Stimulated activated CD8-positive, alpha-beta memory T cell treated with anti-CD3 and anti-CD28 coated beads, Interleukin-12 subunit alpha, Interleukin-12 subunit beta, amount 100 ng/mL, for 1 hour (primary cell): ENCODE measurements at places on chromosomes 11 and 22.
A peak's percentile ranks its signal among the peaks of the same experiment; 100 is the strongest.

DNA sequence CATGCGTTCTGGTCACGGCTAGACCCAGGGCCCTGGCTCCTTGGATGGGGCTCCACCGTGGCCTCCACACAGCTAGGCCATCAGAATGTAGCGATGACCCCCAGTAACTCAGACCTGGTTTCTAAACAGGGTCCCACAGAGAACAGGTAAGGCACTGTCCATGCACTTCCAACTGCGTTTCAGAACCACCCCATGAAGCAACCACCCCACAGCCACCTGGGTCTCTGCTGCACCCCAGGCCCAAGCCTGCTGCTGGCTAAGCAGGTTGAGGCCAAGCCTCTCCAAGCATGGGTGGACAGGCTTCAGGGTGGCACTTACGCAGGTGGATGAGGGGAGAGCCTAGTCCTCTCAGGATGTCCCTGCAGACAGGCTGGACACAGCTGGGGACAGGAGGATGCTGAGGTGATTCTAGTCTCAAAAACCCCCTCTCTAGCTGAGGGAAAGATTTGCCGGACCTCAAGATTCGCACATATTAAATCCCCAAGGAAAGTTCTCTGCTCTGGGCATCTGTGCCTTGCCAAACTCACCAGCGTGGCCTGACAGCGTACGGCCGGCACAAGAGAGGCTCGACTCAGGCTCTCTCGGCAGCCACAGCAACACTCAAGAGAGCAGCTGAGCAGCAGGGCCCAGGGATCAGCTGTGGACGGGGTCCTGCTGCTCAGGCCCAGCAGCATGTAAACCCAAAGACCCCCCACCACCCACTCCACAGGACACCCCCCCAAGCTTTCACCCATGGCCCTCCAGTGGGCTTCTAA, 141.6 kb downstream of the CRYBB2 start:
- no peak for DNase-seq

DNA sequence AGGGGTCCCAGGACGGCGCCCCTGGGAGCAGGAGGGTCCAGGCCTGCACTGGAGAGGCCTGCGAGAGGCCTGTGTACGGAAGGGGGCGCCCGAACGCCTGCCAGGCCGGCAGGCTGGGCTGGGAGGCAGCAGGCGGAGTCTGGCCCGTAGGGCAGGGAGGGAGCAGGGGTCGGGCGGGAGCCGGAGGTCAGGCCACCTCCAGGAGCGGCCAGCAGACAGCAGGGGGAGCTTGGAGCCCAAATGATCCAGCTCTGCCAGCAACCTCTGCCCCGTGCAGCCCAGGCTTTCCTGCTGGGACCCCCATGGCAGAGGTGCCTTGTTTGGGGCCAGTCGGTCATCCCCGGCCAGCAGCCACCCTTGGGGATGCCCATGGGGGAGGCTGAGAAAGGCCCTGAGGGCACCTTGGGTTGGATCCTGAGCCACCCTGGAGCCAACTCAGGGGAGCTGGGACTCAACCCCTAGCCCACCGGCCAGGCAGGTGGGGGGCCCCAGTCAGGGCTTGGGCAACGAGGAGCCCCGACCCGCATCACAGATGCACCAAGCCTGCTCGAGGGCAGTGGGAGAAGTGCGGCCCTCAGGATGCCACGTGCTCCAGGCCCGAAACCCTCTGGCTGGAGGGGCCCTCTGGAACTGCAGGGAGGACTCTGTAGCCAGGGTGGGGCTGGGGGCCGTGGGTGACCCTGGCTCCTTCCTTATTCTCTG, 9.6 kb upstream of the SYT8 start:
- DNase-seq: no peak

- no peak for DNase-seq
Observed at GRCh38 chr11:1623716-1624115, 1.8 kb upstream of the KRTAP5-4 start.

- no peak for DNase-seq
Observed at GRCh38 chr11:72308226-72309073, 64.5 kb upstream of the PHOX2A start.

GRCh38 chr11:47259232-47259977, 1.6 kb downstream of the NR1H3 start:
- DNase-seq: no peak

DNA sequence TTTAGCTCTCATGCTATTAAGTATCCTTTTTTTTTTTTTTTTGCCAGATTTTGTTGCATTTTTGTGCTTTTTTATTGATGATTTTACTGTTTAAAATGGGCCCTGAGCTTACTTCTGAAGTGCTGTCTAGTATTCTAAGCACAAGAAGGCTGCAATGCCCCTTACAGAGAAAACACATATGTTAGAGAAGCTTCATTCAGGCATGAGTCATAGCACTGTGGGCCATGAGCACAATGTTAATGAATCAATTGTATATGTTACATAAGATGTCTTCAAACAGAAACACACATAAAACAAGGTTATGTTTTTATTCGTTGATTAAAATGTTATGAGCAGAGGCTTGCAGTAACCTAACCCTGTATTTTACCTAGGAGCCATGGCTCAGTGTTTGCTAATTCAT, 117.8 kb upstream of the C11orf87 start:
- no peak for DNase-seq

- no peak for DNase-seq
Observed at GRCh38 chr11:83639995-83640758, 354.0 kb upstream of the CCDC90B start.

DNA sequence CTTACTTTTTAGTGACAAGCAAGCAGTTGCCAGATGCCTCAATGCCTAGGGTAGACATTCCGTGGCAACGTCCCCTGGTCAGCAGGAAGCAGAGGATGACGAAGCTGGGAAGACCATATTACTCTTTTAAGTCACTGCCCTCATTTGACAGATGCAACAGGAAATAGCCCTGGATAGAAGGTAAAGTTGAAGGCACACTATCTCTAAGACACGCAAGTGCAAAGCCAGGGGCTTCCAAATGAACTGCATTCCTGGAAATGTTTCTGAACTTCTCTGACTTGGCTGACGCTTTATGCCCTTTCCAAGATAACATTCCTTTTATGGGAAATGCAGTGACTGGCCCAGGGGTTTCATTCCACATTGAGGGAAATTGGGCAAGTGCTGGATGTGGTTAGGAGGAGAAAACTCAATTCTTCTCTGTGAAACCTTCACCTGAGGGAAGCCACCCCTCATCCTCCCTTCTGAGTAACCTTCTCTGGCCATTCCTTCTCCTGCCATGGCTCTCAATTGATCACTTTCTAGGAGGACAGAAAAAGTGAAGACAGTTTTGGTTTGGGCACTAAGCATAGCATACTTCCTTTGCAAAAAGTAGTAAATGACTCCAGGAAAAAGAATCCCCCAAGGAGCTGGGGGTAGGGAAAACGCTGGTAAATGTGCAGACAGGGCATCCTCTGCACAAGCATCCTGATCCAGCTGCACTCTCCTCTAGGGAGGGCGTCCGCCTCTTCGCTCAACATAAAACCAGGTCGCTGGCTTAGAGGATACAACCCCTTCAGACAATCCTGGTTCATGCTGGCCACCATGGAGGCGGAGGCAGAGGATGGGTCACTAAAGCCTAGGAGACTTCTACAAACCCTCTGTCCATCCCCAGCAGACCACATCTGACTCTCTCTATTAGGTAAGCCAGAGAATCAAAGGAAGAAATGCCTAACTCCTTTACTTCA, 14.5 kb downstream of the PCSK7 start:
- no peak for DNase-seq

DNA sequence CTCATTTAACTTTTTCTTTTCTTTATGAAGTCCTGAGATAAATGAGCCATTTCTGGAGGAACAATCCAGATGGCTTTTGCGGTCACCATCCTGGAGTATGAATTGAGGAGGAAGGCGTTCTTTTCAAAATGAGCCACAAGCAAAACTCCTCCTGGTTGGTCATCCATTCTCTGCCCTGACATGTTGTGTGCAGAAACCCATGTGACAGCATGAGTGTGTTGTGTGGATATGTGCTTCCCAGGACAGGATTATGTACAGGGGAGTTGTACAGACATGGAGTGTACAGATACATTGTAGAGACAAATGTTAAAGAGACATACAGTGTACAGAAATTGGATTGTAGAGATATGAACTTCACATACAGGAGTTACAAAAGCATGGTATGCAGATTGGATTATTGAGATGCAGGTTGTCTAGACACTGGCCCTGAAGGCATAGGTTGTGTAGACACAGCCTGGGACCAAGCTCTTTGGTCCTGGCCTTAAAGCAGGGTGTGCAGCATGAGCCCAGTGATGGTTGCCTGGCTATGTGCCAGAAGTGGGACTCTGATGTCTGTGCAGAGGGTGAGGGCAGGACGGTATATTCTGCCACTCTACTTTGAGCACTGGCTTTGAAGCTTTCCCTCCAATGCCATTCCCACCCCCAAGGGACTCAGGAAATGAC, 178.5 kb upstream of the ZBED5 start:
- no peak for DNase-seq

DNA sequence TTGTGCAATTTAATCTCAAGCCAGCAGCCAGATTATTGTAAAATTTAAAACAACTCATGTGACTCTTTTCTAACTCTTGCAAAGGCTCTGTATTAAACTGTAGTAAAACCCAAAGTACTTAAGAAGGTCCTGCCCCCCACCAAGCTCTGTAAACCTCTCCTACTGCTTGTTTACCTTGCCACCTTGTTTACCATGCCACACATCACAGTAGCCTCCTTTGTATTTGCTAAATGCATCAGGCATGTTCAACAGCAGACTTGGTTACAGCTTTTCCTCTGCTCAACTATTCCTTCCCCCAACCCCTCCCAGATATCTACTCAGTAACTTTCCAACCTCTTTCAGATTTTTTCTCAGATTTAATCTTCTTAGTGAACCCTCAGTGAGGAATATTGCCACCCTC, 861.6 kb downstream of the METTL15 start:
- DNase-seq: no peak

GRCh38 chr11:63694596-63694995, 13.3 kb downstream of the RTN3 start:
- DNase-seq: no peak

- DNase-seq: no peak
Observed at GRCh38 chr11:22431106-22431505, 92.9 kb downstream of the SLC17A6 start.

GRCh38 chr11:118636569-118637290, 29.3 kb downstream of the PHLDB1 start:
- DNase-seq: no peak

GRCh38 chr11:69044111-69045013, 4.4 kb upstream of the TPCN2 start:
- no peak for DNase-seq

- peak; percentile 67 for DNase-seq
Observed at GRCh38 chr11:118689852-118690552, 10.6 kb upstream of the TREH start.

GRCh38 chr22:48340727-48341709, 1486.7 kb downstream of the BRD1 start:
- no peak for DNase-seq

DNA sequence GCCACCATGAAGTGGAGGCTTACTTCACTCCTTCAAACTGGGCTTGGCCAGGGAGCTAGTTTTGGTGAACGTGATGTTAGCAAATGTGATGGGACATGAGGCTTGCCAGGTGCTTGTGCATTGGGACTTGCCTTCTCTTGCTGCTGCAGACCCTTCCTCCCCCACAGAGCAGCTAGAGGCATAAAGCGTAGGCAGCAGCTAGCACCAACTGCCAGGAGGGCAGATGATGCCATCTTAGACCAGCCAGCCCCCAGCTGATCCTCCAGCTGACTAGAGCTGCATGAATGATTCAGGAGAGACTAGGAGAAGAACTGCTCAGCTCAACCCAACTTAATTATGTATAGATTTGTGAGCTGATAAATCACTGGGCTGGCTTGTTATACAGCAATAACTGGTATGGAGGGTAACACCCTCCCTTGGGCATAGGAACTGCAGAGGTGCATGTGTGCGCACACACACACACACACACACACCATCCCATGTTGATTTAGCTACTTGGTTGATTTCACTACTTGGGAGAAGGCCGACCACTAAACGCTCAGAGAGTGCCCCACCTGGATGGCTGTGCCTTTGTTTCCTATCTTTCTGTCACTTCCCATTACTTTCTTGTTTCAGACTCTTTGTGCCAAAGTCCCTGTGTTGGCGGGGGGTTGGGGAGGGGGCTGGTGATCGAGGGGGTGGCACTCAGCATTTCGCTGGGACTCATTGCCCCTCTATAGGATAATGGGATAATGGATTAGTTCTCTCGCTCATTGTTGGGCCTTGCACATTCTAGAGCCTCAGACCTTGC, 202.8 kb downstream of the ADAMTS15 start:
- DNase-seq: no peak

DNA sequence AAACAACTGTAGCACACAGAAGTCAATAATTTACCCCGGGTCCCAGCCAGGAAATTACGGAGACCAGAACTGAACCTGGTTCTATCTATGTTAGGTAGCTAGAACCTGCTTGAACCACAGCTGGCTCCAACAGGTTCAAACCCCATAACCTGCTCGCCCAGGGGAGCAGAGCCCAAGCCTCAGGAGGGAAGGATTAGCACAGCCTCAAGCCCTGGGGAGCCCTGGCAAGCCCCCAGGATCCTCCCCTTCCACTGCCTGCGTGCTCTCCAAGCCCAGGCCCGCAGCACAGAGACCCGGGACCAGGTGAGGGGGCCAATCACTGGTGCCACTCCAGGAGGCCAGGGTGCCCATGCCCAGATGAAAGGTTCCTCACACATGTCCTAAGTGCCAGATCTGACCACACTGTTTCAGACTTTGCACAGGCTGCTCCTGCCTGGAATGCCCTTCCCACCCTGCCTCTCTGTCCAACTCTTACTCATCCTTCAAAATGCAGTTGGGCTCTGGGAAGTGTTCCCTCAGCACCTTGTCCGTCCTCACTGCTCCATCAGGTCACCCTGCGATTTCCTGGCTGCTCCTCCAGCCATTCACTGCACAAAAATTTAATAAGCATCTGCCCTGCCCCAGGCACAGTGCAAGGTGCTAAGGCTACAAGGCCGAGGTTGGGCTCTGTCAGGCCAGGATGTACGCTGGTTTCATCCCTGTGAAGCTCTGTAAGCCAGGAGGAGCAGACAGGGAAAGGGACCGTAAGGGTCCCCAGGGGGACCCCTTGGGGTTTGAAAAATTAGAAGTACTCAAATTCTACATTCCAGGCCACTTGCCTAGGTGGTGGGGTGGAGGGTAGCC, 32.2 kb downstream of the ARRB1 start:
- DNase-seq: no peak

GRCh38 chr22:28394513-28395110, 285.0 kb downstream of the TTC28 start:
- no peak for DNase-seq

DNA sequence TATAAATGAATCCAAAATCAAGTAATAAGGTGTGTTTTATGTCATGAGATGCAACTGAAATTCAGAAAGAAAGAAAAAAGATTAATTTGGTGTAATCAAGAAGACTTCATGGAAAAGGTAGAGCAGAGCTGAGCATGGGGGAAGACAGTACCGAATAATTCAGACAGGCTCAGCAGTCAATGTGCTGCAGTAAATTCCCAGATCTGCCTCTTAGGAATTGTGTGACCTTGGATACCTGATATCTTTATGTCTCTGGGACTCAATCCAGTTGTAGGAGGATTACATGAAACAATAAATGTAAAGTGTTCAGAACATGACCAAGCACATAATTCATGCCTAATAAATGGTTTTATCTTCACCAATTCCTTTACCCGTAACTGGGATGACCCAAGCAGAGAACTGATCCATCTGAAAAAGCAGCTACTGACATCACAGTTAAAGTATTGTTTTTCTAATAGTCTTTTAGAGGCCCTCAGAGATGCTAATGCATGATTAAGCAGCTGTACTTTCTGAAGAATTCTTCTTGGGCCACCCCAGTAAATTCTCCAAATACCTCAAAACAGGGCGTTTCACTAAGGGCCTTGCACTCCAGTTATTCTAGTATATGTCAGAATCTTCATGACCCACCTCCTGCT, 7.8 kb downstream of the MS4A12 start:
- DNase-seq: no peak
